ENCODE measurements at places on chromosomes 11 and 22.

DNA sequence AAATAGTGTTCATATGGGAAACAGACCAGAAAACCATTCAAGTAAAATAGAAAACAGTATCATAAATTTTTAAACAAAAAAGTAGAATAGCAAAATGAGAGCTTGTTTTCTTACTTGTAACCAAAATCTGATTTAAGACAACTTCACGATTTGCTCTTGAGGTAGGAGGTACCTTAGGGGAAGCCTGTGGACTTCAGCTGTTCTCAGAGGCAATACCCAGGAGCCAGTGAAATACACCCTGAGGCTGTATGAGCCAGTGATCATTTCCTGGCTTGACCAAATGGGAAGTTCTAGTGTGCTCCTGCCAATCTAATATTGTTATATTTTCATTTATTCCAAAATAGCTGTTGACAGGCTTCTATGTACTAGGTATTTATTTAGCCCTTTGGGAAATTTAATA, 104.8 kb downstream of the ARHGAP42 start:
- no peak for DNase-seq

- no peak for DNase-seq
These were observed 248.6 kb downstream of the AASDHPPT start for GRCh38 chr11:106326087-106326486.

DNA sequence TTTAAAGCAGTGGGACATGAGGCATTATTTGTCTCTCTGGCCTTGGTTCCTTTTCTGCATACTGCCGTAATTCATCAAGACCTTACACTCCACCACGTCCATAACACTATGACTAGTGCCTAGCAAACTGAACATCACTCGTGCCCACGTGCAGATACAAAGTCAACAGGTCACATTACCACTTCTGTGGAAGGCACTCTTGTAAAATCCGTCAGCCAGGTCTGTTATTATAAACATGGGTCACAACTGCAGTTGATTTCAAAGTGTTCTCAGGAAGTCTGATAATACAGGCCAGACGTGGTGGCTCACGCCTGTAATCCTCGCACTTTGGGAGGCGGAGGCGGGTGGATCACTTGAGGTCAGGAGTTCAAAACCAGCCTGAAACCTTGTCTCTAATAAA, 14.1 kb downstream of the VSIG10L2 start:
- no peak for DNase-seq

DNA sequence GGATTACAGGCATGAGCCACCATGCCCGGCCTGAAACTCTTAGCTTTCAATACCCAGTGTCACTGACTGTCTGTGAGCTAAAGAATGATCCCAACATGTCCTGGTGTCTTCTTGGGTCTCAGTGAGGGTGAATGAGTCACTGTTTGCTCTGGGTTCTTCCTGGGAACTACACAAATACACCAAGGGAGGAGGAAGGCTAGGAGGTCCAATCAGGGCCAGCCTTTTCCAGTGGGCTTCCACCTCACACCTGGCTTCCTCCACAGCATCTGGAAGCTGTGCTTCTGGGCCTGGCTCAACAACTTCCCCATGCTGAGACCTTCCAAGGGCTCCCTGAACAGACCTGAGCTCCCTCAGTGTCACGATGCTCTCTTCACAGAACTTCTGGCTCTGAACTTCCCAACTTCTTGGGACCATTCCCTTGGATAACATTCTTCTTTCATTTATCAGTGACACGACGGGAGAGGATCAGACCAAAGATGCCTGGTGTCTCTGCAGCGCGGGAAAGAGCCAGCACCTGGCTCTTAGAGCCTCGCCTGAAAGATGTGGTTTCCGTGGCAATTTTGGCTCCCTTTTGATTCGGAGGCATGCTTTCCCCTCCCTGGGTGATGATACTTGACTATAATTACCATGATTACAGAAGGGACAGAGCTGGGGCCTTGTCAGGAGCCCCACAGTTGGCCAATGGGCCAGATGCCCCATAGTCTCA, 22.3 kb upstream of the CHRM4 start:
- DNase-seq = no peak

- peak; percentile 15 for DNase-seq
These were observed 3.9 kb upstream of the GNAZ start for GRCh38 chr22:23066200-23067022.

- DNase-seq = no peak
These were observed 10.8 kb upstream of the TCP11L1 start for GRCh38 chr11:33028537-33028914.

Measured in tibial artery (tissue), 4 donors.